ENCODE measurements at places on chromosomes 16 and 17. TPM values are rescaled to one million over a fixed set of nuclear protein-coding genes. Genes with fewer than 3 reads are reported as not detected.
A peak's percentile ranks its signal among the peaks of the same experiment; 100 is the strongest.

DNA sequence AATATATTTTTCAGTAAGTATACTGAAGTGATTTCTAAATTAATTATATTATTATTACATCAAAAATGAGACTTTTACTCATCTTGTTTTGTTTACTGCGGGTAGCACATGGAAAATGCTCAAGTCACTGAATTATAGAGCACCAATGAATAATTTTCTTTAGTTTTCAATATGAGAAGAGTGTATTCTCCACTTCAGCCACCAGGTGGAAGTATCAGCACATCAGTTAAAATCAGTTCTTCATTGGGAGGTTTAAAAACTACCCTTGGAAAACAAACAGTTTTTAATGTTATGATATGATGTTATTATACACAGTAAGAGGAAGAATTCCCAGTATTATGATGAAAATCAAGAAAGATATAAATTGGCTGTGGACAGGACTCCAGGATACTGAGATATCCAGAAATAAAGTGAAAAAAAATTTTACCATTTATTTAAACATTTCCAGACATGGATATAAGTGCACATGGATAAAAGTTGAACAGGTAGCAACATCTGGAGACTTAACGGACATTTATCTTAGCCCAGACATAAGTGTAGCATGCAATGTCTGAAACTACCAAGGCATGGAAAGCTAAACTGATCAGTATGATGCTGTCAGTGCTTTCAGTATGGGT lies 467.3 kb downstream of the KCNJ2 start:
- peak; percentile 39 for DNase-seq

- no peak for DNase-seq
Measured at GRCh38 chr16:78516006-78516736, 416.7 kb downstream of the WWOX start.

GRCh38 chr16:74570412-74571301 lies 36.3 kb downstream of the GLG1 start:
- no peak for DNase-seq

- DNase-seq = no peak
Measured at GRCh38 chr17:35708149-35708548, 23.3 kb upstream of the RASL10B start.

- no peak for DNase-seq
Measured at GRCh38 chr17:75542728-75543336, 17.3 kb downstream of the LLGL2 start.

CHP2 gene
- not detected for total RNA-seq

- no peak for DNase-seq
Measured at GRCh38 chr17:58529275-58529674, 14.8 kb upstream of the MTMR4 start.

SGCA gene
- not detected for total RNA-seq

- DNase-seq = no peak
Measured at GRCh38 chr16:46858151-46858550, 26.0 kb upstream of the GPT2 start.

GRCh38 chr16:71883168-71883848 lies 674 bp downstream of the ZNF821 start:
- peak; percentile 43 for DNase-seq

MPP3 gene
- total RNA-seq = 13.8 TPM

STX4 gene
- total RNA-seq = 21.9 TPM

DNA sequence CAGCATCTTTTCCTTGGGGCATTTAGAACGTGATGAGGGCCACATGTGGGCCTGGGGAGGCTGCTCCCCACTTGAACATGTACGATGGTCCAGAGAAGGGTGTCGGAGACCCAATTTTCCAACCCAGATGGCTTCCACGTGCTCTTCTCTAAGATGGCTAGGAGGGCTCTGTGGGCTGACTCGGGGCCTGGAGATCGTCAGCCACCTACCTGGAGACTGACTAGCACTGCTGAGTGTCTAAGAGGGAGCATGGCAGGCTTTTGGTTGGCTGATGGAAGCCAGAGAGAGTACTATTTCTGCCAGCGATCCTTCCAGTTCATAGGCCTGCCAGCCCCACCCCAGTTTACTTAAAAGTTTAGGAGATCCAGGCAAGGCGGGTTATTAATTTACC lies 60.2 kb upstream of the CLEC18A start:
- DNase-seq = no peak

RCVRN gene
- 0.35 TPM for total RNA-seq

DNA sequence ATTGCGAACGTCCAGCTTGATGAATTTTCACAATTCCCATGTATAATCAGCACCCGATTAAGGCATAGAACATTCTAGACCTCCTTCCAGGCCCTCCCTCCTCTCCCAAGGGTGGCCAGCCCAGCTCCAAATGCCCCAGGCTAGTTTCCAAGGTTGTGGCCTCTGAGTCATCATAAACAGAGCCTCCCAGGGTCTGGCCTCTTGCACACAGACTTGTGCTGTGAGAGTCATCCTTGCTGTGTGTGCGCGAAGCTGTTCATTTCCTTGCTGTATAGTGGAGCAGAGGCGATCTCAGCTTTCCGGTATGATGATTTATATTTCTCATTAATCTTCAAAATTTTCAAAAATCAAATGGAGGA lies 20.5 kb upstream of the JPH3 start:
- no peak for DNase-seq

RAMP2 gene
- 6.5 TPM for total RNA-seq

- no peak for DNase-seq
Measured at GRCh38 chr17:48294806-48295361, 135.1 kb downstream of the SKAP1 start.

NATD1 gene
- 6.7 TPM for total RNA-seq

GRCh38 chr16:81517629-81518438 lies 73.2 kb downstream of the CMIP start:
- DNase-seq = no peak

DNA sequence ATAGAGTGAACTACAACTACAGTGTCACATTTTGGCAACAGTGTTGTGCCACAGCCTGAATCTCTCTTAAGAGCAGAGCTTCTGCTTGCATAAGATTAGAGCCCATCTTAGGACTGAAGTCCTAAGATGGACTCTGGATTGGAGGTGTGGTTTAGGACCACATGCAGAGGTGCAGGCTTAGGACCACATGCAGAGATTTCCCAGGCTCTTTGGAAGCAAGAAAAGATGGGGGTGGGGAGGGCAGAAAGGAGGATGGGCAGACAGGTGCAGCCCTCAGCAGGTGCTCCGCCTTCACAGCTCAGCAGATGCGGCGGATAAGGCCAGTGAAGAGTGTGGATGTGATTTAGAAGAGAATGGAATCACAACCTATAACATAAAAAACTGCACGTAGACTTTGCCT lies 128.7 kb downstream of the TANGO6 start:
- no peak for DNase-seq

GRCh38 chr17:60720763-60721531 lies 43.3 kb downstream of the BCAS3 start:
- DNase-seq = peak; percentile 61

GRCh38 chr16:50499254-50499653 lies 48.9 kb upstream of the NKD1 start:
- DNase-seq = no peak

DNA sequence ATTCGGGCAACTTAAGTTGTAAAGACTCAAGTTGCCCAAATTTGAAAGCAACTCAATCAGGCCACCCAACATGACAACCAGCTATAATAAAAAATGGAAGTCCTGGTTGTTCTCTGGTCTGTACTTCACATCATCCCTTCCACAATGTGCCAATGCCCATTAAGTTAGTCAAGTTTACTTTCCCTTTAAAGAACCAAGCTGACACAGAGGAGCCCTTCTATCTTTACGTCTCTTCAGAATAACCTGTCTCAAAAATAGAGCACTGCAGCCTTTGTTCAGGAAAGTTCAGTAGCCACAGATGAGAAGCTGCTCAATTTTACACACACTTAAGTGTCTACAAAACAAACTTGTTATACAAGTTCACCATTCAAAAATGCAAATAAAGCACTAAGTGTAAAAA lies 75.1 kb upstream of the C17orf78 start:
- no peak for DNase-seq

PLEKHH3 gene
- 20.8 TPM for total RNA-seq

- no peak for DNase-seq
Measured at GRCh38 chr17:38451840-38452529, 23.7 kb downstream of the ARHGAP23 start.

- no peak for DNase-seq
Measured at GRCh38 chr17:69098625-69099024, 37.9 kb upstream of the ABCA9 start.

- no peak for DNase-seq
Measured at GRCh38 chr17:50212121-50212843, 10.9 kb upstream of the COL1A1 start.

DNA sequence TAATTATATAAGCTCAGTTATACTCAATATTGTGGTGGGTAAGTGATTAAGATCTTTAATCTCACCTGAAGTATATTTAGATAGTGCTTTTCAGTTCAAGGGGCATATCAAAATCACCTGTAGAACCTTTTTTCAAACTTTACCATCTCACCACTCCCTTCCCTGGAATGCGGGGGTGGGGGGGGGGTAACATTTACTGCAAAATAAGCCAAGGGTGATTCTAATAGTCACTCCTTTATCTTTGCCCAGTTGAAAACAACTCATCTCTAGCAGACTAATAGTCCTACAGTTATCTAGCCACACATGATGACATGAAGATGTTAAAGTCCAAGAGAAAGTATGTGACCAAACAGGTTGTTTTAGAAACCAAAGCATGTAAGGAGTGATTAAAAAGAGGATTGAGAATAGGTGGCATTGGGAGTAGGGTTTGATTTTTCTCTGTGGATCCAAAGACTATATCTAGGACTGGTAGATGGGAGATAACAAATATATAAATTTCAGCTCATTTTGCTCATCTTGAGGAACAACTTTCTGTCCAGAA lies 21.5 kb downstream of the LPCAT2 start:
- no peak for DNase-seq

- no peak for DNase-seq
Measured at GRCh38 chr16:16164243-16164642, 59.1 kb downstream of the ABCC6 start.

DNA sequence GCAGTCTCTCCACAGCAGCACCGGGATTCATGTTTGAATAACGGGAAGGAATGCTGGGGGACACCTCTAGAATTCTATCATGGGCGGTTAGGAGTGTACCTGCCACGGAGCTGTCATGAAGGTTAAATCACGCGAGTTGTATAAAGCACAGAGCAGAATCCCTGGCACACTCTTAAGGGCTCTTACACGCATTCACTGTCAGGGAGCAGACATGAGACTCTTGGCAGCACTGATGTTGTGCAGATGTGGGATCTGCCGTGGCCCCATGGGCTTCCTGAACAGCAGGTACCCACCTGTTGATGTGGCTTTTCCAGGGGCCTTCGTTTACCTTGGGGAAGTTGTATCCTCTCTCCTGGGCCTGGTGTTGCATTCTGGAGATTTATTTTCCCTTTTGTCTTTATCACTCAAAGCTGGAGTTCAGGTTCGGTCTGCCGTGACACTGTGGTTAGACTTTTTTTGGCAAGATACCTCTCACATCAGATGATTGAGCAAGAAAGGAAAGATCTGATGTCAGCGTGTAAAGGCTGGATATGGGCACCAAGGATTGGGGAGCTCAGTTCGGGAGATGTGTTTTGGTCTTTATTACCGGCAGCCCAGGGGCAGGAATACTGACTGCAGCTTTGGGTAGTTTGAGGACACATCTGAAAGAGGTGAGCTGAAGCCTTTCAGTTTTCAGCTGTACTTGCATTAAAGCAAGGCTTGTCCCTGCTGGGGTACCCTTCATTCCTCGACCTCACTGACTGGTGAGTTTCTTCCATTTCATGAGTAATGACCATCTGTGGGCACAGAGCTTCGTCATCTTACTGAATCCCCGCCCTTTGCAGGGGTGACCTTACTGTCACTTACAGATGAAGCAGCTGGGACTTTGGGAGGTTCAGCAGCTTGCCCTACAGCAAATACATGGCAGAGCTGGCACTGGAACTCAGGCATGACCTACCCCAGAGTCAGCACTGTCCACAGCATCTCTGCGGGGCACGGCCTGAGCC lies 19.3 kb downstream of the KNOP1 start:
- DNase-seq = no peak

DNA sequence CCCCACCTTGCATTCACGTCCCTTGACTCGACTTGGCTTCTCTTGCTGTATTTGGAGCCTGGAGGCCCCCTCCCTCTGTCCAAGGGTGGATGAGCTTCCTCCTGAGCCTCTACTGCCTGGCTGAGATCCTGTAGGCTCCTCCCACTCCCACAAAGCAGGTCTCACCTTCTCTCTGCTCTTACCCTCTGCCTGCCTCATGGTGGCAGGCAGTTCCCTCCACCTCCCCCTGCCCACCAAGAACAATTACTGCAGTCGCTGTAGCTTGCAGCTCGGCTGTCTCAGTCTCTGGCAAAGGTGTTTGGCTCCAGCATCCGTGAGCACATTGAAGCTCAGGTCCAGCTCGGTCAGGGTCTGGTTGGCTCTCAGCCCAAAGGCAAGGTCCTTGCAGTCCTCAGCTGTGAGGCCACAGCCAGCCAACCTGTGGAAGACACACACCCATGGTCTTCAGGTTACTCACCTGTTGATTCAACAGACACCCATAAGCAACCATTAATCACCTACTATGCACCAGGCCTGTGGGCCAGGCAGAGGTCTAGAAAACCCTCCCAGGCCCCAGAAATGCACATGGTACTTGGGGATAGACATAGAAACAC lies 42.6 kb downstream of the NLRP1 start:
- DNase-seq = no peak

GRCh38 chr17:66560691-66561090 lies 258.3 kb downstream of the PRKCA start:
- no peak for DNase-seq

DNA sequence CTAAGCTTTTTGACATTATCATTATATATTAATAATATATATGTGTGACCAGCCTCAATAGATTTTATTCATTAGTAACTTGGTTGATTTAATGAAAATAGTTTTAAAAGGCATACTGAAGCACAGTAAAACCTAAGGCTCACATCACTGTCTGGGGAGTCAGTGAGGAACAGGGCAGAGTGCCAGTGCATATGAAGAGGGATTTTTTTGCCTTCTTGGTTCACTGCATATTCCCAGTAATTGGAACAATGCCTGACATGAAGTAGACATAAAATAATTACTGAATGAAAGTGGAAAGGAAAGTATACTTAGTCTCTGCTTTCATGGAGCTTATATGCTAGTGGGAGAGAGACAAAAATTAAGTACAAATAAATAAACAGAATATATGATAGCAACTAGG lies 81.1 kb downstream of the FTO start:
- no peak for DNase-seq

ACSM3 gene
- 0.48 TPM for total RNA-seq

GRCh38 chr16:62642677-62643076 lies 606.4 kb upstream of the CDH8 start:
- DNase-seq = no peak

OR3A3 gene
- not detected for total RNA-seq
